Stimulated activated CD4-positive, alpha-beta T cell treated with anti-CD3 and anti-CD28 coated beads, Interleukin-15, amount 100 ng/mL, for 1 hour (primary cell): ENCODE measurements at places on chromosomes 7 and 10.
A peak's percentile ranks its signal among the peaks of the same experiment; 100 is the strongest.

DNA sequence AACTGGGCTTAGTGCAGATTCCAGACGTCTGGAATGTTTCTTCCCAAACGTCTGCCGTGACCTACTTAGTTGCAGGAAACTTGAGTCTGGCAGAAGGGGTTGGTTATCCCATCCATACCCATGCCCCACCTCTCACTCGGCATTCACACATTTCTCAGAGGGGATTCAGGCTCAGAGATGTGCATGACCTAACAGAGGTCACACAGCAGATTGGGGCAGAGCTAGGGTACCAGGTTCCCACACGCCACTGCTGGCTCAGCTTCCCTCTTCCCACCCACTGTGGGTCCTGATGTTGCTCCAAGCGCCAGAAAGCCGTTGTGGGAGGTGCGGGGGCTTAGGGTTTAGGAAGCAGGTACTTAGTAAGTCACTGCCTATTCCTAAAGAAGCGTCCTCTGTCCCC, 3.0 kb downstream of the UCMA start:
- no peak for DNase-seq

GRCh38 chr10:132458586-132459300, 61.7 kb downstream of the PWWP2B start:
- DNase-seq = peak; percentile 46

DNA sequence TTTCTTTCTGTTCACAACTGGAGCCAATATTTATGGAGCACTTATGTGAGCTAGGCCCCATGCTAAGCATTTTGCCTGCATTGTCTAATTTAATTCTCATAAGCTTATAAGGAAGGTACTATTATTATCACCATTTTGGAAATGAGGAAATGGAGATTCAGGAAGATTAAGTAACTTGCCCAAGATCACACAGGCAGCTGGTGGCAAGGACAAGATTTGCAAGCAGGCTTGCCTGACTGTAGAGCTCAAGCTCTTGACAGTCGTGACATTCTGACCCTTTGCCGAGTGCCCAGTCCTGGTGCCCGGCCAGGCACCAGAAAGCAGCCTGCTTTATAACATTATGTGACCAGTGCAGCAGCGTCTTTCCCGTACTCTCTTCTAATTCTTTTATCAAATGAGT, 38.2 kb downstream of the WNT2 start:
- DNase-seq = no peak

GRCh38 chr7:27080844-27081436, 14.9 kb downstream of the HOXA1 start:
- no peak for DNase-seq

DNA sequence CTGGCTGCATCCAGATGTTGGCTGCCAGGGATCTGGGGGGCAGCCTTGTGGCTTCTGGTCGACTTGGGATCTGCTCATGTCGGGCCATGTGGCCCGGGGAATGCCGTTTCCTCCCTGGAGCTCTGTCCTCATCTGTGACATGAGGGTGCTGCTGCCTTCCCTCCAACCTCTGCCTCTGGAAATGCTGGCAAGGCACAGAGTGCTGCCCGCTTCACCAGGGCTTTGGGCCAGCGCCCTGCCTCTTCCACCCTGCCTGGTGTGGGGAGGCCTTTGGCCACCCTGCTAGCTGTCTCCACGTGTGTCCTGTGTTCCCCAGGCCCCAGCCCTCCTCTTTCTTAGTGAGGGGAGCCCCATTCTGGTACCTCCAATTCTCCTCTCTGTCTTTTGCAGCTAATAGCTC, 5.8 kb upstream of the SMARCD3 start:
- DNase-seq = no peak

DNA sequence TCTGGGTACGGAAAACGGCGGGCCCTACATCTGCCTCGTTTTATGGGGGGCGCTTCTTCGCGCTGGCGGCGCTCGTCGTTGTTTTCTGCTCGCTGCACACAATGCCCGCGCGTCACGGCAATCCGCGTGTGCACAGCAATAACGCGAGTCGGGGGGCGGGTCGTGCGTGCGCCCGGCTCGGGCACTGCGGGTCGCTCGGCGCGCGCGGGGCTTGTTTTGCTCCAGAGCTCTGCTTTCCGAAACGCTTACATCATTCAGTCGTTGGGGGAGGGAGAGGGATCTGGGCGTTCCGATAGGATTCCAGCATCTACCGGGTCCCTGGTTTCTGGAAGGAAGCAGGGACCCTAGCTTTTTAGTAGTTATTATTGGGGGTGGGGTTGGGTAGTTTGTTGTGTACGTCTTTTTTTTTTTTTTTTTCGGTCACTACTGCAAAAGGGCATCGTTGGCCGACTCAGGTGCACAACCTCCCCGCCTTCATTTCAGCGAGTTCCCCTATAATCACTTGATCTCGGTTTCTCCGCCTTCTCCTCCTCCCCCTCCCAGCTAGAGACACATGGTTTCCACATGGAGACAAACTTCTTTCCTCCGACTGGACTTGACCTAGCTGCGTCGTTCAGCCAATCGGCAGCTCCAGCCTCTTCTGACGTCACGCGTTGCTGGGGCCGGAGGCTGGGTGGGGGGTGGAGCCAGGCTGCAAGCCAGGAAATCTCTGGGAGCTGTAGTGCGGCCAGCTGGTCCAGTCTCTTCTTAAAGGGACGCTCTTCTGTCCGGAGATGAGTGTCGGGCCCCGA, 3.5 kb downstream of the MXI1 start:
- peak; percentile 87 for DNase-seq

- no peak for DNase-seq
Observed at GRCh38 chr10:34773636-34774630, 41.2 kb downstream of the PARD3 start.

DNA sequence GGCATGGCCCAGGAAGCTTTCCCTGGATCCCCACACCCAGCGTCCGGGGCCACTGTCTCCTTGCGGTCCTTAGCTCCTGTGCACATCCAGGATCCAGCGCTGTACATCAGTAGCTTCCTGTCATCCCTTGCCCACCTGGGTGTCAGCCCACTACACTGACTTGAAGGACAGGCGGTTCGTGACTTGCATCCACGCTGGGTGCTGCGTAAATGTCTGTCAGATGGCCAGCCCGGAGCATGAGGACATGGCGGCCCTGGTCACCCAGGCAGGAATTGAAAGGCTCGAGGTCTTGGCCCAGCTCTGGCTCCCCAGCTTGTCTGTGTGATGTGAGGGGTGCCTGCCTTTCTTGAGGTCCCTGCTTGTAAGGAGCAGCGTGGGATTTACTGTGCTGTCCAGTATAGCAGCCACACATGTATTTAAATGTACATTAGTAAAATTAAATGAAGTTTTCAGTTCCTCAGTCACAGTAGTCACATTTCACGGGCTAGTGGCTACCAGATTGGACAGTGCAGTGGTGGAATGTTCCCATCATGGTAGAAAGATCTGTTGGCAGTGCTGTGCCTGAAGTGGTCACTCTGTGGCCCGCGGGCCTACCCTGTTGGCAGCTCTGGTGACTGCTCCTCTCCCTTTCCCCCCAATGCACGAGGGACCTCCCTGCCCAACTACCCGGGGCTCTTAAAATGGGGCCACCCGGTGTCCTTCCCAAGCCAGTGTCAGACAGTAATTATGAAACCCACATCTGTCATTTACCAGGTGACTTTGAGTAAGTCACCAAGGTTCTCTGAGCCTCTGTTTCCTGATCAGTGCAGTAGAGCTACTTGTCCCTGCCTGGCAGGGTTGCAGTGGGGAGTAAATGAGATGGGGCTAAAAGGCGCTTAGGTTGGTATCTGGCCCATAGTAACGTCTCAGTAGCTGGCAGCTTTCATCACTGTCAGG, 97.8 kb upstream of the PPIF start:
- no peak for DNase-seq

GRCh38 chr10:57262892-57263291, 901.8 kb upstream of the ZWINT start:
- DNase-seq = no peak

DNA sequence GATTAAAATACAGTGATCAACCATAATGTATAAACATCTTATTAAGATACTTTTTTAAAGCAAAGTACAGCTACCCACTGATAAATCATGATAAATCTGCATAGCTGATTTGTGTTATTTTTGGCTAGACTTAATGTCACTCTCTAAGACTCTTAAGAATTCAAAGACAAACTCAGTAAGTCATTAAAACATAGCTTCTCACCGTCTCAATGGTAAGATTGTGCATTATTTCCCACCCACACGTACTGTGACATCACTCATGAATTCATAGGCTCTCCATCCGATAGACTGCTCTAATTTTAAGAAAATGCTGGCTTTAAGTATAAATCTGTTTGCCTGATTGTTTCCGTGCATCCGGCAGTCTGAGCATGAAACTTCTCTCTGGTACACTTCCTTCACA, 266.1 kb downstream of the GLI3 start:
- DNase-seq = no peak

DNA sequence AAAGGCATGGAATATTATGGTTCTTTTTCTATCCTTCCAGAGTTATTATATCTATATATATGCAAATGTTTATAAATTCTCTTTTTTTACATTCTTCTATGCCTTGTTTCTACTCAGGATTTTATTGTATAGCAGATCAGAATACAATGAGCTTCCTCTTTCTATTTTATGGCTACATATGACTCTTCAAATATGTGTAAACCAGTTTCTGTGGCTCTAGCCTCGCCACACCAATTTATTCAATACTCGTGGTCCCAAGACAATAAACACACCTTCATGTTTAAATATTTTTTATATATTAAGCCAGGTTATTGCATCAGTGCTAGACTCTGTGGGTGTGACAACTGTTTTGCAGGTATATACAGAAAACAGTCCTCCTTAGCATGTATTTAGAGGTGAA, 237.5 kb upstream of the MKLN1 start:
- no peak for DNase-seq

- no peak for DNase-seq
Observed at GRCh38 chr7:158858592-158859503, 2.5 kb downstream of the DYNC2I1 start.

GRCh38 chr7:134662166-134662870, 15.7 kb downstream of the BPGM start:
- no peak for DNase-seq

DNA sequence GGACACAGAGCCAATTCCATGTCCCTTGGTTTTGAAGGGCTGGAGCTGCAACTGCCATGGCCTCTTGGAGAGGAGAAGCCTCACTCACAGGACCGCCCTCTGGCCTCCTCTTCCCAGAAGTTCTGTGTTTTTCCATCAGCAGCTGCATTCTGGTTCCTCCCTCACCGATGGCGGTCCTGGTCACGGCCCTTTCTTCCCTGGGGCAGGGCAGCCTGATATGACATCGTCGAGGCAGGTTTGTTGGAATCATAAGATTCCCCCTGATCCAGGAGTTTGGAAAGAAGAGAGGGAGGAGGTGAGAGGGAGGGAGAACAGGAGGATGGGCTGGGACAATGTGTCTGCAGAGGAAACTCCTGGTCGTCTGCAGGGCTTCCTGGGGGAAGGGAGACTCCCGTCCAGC, 82.7 kb upstream of the PDZD8 start:
- no peak for DNase-seq

- DNase-seq = no peak
Observed at GRCh38 chr7:149598721-149599308, 101.2 kb upstream of the ZNF746 start.

- DNase-seq = no peak
Observed at GRCh38 chr10:18713077-18713476, 53.8 kb downstream of the ARL5B start.

DNA sequence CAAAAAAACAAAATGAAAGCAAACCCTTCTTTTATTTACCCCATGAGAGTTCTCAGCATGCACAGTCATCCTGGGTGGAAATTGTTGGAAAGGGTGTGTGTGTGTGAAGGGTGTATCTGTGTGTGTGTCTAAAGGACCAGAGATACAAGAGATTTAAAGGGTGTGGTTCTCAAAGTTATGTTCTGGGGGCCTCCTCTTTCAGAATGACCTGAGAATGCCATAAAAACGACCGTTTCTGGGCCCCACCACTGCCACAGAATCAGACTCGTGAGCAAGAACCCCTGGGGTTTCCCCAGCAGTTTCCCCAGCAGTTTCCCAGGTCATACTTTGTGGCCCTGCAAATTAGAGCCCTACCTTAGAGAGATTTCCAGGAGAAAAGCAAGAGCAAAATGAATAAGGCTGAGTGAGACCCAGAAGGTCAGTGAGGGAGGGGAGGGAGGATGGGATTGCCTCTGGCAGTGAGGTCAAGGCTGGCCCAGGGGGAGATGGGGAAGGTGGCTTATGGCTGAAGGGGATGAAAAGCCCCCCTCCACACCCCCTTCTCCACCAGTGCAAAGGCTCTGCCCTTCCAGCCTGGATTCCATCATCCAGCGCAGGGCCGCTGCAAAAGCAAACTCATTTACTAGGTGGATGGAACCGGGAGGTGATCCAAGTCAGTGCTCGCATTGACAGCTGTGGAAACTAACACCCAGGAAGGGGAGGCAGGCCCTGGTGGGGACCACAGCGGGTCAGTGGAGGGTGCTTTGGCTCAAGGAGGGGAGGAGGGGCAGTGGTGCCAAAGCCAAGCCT, 10.2 kb downstream of the PYROXD2 start:
- DNase-seq = no peak

DNA sequence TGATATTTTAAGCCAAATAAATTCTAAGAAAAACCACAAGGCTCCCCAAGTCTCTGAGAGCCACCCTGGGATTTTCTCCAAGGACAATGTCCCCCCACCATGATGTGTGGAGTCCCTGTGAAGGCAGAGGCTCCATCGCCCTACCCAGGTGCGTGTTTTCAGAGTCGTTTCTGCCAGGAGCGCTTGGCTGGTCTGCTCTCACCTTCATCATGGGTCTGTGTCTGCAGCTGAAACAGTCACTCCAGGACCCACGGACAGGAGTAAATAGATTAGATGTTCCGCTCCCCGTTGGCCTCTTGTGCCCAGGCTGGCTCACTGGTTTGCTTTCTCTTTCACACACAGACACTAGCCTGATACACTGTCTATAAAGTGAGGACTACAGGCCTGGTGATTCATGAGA, 217.5 kb downstream of the SFMBT2 start:
- DNase-seq = peak; percentile 22

- DNase-seq = no peak
Observed at GRCh38 chr7:128945668-128946366, 8.1 kb downstream of the IRF5 start.

GRCh38 chr10:70118196-70118595, 14.4 kb downstream of the AIFM2 start:
- DNase-seq = no peak

DNA sequence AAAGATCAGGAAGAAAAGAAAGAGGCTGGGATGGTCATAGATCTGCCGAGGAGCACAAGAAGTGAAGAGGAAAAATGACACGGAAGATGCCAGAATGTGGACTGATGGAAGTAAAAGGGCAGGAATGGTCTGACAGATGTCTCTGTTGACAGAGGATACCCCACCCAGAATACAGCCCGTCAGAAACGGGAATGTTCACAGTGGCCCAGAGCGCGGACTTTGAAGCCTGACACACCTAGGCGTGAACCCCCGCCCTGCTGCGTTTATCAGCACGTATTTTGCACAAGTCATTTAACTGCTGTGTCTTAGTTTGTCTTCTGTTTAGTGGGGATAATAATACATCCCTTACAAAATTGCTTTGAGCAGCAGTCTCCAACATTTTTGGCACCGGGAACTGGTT, 27.1 kb downstream of the AKR1B1 start:
- DNase-seq = no peak

DNA sequence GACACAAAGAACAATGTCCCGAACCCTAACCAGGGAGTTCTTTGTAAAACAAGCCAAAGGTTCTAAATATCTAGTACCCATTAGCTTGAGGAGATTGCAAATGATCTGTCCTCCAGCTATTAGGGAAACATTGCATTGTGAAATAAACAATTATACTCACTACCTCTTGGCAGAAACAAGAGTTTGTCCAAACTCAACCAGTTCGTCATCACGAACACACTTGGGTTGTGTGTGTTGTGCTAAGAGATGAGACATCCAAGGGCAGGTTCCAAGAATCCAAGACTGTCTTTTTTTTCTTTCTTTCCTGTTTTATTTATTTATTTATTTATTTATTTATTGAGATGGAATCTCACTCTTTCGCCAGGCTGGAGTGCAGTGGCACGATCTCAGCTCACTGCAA, 793.1 kb upstream of the AUTS2 start:
- no peak for DNase-seq
